DMS153 (cell line): ENCODE measurements at places on chromosomes 6 and 20.

DNA sequence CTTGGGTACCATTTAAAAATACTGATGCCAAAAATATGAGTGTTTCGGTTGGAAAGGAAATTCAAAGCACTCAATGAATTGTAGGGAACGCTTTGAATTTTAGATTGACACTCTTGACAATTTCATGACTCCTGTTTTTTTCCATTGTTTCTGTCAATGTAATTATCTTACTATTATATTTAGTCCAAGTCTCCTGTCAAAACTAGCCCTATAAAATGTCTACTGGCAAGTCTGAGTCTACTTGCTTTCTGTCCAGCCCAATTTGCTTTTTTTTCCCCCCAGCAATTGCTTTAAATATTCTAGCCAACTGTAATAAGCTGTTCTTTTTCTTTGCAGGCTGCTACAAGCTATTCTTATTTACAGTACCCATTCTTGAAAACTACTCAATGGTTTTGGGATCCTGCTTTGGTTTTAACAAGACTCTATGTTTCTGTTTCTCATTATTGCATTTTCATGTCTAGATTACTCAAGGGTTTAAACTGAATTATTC lies 1103.9 kb upstream of the GJE1 start:
- no peak for DNase-seq

GRCh38 chr20:8213831-8214587 lies 81.9 kb downstream of the PLCB1 start:
- no peak for DNase-seq

- DNase-seq = no peak
These were observed 453.1 kb upstream of the SLC35B3 start for GRCh38 chr6:8888468-8888867.

GRCh38 chr6:69594405-69594804 lies 202.4 kb downstream of the LMBRD1 start:
- DNase-seq = no peak

DNA sequence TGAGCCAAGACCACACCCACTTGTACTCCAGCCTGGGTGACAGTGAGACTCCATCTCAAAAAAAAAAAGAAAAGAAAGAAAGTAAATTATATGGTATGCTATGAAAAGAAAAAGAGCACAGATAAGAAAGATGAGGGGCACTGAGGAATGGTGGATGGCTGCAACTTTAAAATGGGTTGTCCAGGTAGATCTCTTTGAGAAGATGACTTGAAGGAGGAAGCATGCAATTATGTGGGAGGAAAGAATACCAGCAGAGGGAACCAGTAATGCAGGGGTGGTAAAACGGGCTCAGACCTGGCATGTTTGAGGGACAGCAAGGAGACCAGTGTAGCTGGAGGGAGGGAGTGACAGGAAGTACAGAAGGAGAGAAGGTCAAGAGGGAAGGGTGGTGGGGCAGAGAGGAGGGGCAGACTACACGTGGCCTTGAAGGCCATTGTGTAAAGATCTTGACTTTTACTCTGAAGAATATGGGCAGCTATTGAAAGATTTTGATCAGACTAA lies 22.3 kb downstream of the LINC00237 start:
- DNase-seq = no peak

DNA sequence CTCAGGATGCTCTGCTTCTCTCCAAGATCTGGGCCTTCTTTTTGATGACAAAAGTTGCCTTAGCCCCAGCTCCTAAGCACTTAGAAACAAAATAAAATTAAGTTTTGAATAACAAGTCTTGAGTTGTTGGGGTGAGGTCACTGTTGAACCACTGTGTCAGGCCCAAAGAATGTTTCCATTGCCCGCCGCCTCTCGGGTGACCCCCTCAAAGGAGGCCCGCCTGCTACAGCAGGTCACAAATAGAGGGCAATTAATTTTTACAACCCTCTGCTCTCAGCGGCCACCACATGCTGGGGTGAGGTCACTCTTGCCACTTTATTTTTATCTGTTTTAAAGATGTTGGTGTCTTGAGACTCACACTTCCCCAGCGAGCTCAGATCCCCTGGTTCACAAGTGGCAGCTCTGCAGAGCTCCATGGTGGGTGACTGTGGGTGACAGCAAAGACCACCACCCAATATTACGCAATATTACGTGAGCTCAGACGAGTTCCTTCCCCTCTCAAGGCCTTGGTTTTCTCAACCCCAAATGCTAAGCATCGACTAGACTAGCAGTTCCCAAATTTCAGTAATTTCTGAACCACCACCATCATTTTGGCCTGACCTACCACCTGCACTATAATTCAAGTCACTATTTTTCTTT lies 247.7 kb upstream of the PMEPA1 start:
- no peak for DNase-seq

- DNase-seq = no peak
These were observed 176.2 kb upstream of the AHI1 start for GRCh38 chr6:135673501-135674309.

- no peak for DNase-seq
These were observed 5.8 kb upstream of the ABHD16B start for GRCh38 chr20:63855363-63856097.

DNA sequence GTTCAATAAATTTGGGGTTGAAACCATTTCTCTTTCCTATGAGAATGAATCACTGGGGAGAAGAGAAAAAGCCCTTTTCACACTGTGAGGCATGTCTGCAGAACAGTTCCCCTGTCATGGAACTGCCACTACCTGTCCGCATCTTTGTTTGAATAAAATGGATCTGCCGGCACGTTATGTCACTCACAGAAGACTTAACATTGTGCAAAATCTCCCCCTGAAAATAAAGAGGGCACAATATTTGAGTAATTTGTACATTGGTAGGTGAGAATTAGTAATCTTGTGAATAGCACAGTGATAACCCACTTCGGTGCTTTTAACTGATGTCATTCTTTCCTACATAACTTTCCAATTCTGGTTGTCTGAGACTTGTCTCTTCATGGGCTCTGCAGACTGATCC lies 804.0 kb downstream of the C6orf118 start:
- no peak for DNase-seq

DNA sequence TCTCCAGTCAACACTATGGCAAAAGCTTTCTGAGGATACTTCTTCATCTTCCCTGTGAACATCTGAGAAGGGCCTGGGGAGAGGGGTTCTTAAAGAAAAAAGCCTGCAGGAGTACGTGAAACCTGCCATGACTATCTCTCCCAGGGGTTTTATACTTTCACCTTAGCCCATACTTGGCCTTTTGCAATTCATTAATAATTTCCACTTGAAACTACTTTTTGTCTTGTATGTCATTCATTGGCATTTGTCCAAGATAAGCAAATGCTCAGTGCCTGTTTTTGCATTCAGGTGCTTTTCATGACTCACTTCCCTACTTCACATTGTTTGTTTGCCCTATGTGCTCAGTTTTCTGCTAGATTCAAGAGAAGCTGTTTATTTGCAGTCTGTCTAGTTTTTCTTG lies 580.3 kb upstream of the GJE1 start:
- DNase-seq = peak; percentile 99

DNA sequence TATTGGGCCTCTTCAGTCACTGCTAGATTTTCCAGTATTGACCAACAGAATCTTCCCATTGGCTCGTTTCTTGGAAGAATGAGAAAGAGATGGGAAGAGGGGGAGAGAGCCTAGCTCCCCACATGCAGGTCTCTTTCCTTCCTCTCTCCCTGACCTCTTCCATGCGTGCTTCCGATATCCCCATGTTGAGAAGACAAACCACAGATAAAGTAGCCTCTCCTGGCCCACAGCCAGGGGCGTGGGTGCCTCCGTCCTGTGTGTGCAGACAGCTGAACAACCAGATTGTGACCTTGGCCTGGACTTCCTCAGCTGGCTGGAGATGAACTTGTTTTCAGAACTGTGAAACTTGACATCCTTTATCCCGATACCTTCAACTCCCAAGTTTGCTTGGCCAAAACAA lies 71.0 kb downstream of the EDN3 start:
- DNase-seq = no peak

GRCh38 chr6:158793432-158793831 lies 25.7 kb downstream of the EZR start:
- no peak for DNase-seq
